KG1 (cell line): ENCODE measurements at places on chromosomes 11 and 22.

DNA sequence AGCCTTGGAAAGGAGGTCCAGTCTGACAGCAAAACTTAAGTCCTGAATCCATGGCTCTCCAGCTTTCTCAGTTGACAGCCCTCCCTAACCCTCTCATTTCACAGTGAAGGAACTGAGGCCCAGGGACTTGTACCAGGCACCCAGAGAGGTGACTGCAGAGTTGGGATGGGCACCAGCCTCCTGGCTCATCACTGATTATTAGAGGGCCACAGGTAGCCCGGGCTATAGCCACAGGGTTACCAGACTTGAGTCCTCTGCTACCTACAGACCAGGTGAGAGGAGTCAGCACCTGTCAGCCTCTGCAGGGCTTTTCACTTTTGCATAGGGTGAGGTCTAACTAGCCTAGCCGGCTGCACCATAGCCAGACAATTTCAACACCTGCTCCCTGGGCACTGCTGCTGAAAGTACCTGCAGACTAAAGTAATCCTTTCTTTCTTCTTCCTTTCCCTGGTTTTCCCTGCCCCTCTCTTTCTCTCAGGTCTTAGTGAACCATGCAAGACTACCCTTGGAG is 37.6 kb downstream of the SYT13 start:
- DNase-seq: no peak

GRCh38 chr11:114283422-114283821 is 12.8 kb upstream of the NNMT start:
- DNase-seq: no peak

GRCh38 chr11:101715281-101715680 is 131.5 kb upstream of the TRPC6 start:
- no peak for DNase-seq

DNA sequence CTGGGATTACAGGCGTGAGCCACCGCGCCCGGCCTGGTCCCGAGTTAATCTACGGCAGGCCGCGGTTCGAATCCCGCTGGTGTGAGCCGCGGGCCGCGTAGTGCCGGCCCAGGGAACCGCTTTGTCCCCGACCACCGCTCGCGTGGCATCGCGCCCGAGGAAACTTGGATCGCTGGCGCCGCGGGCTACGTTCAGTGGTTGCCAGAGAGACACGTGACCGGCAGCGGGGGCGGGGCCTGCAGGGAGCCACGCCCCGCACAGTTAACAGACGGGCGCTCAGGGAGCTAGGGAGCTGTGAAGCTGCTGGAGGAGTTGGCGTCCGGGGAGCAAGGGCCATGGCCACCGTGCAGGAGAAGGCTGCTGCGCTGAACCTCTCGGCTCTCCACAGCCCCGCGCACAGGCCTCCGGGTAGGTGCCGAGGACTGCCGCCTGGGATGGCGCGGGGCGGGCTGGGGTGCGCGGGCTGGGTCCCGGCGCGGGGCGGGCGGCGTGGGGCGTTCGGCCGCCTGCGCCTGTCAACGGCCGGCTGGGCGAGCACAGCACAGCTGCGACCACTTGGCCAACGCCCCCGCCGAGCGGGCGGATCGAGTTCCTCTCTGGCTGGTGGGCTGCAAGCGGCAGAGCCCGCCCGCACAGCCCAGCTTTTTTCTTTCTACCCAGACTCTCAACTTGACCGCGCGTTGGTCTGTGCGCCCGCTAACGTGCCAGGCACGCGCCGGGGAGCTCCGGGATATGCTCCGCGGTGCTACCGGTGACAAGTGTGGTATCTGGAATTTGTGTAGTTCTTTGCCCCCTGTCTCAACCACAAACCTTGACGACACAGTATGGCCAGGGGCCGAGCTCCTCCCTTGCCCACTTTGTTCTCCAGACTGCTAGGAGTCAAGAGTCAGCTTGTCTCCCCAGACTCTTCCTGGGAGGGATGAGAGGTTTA is at the start of gene DEPDC7:
Gene DEPDC7, plus strand, starts transcription at position 258 of the 931 bp plus-strand sequence. Its CDS starts 78 bp downstream, at position 336.
- DNase-seq: no peak

- DNase-seq: no peak
Observed at GRCh38 chr11:1487851-1488574, 1.4 kb upstream of the MOB2 start.

- DNase-seq: no peak
Observed at GRCh38 chr11:1733009-1733715, 17.2 kb downstream of the IFITM10 start.
